ENCODE measurements at places on chromosomes 16 and 17. TPM values are rescaled to one million over a fixed set of nuclear protein-coding genes. Genes with fewer than 3 reads are reported as not detected.

Gene CTF1
- total RNA-seq, result 0.09 TPM

Gene TMEM100
- total RNA-seq, result under 0.01 TPM

Gene DHRS7C
- total RNA-seq, result not detected

Gene ATAD5
- 1.9 TPM for total RNA-seq

Gene SRCIN1
- under 0.01 TPM for total RNA-seq

Gene SLC52A1
- under 0.01 TPM for total RNA-seq

Gene C16orf46
- 0.18 TPM for total RNA-seq

Gene GPR139
- total RNA-seq, result not detected

Gene HSF4
- 0.45 TPM for total RNA-seq

Gene CES3
- 0.19 TPM for total RNA-seq

Gene SOX9
- total RNA-seq, result not detected

Gene FMNL1
- total RNA-seq, result 0.94 TPM

Gene VAT1L
- 10.3 TPM for total RNA-seq

Gene C16orf96
- total RNA-seq, result not detected

Gene HSD11B2
- not detected for total RNA-seq

Gene ITGAD
- total RNA-seq, result not detected

Gene GSG1L
- total RNA-seq, result not detected

Gene PMFBP1
- total RNA-seq, result 0.63 TPM

Gene MYH2
- total RNA-seq, result not detected

Data from endothelial cell of coronary artery (primary cell).